WTC11 (cell line): ENCODE measurements at places on chromosomes 12 and 14. TPM values are rescaled to one million over a fixed set of nuclear protein-coding genes. Genes with fewer than 3 reads are reported as not detected.

- H3K4me3 ChIP-seq: no peak overlapping the region
- DNase-seq: peak; percentile 13
- H3K27ac ChIP-seq: no peak overlapping the region
- no peaks in the 10 kb centered on the region for H3K36me3 ChIP-seq
- H3K4me1 ChIP-seq: peaks cover 26% of the 10 kb centered on the region
Observed at GRCh38 chr12:15428632-15429031, 106.3 kb downstream of the PTPRO start.

DNA sequence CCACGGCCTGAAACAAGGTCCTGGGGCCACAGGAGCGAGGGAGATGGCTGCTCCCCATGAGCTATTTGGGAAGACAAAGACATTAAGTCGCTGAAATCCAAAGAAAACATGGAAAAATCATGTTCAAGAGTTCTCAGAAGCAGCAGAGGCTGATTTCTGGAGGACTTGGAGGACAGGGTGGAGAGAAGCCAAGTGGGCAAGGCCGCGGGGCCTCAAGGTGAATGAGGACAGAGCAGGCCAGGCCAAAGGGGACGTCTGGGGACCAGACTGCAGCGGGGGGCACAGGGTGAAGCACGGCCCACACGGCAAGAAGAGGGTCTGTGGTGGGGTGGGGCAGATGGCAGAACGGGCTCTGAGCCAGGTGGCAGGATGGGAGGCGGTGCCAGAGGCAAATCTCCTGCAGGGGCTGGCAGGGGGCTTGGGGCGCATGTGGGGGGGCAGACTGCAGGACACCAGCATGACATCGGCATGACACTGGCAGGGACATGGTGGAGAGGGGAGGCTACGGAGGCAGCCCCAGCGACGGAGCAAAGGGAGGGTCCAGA lies 48.9 kb downstream of the RNF34 start:
- peaks cover 17% of the 10 kb centered on the region for H3K36me3 ChIP-seq
- DNase-seq: no peak
- peak overlapping the region; percentile 82 for H3K27ac ChIP-seq
- no peak overlapping the region for H3K4me3 ChIP-seq
- peaks cover 6% of the 10 kb centered on the region for H3K4me1 ChIP-seq

DNA sequence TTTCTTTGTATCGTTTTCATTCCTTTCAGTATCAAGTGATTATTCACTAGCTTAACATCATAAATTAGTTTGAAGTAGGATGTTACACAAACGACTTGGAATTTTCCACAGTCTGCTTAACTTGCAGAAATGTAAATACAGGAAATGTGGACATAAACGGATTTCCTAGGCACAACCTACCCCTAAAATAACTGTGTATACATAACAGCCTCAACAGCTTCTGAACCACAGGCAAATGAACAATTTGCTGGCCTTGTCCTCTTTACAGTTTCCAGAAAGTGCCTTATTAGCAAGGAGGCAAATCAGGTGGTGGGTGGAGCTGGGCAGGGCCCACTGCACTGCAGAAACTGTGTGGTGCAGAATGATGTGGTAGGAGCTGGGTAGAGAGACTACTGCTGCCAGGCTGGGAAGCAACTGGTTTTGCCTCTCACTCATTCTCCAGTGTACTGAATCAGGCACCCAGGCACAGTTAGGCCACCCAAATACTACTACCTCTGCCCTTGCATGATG lies 14.1 kb downstream of the DRAM1 start:
- H3K4me1 ChIP-seq: peaks cover 9% of the 10 kb centered on the region
- H3K27ac ChIP-seq: no peak overlapping the region
- DNase-seq: no peak

MAP1LC3B2 gene
- 2.2 to 3.0 TPM (median 2.5 TPM) in 3 replicates for total RNA-seq

- 0 out of 2 replicates have a peak, but pooled peaks cover 5% of the 10 kb centered on the region for H3K36me3 ChIP-seq
Observed at GRCh38 chr12:44019118-44019517, 183.2 kb downstream of the TMEM117 start.

SMCO2 gene
- total RNA-seq: 0.32 to 0.71 TPM (median 0.52 TPM) in 3 replicates

DNA sequence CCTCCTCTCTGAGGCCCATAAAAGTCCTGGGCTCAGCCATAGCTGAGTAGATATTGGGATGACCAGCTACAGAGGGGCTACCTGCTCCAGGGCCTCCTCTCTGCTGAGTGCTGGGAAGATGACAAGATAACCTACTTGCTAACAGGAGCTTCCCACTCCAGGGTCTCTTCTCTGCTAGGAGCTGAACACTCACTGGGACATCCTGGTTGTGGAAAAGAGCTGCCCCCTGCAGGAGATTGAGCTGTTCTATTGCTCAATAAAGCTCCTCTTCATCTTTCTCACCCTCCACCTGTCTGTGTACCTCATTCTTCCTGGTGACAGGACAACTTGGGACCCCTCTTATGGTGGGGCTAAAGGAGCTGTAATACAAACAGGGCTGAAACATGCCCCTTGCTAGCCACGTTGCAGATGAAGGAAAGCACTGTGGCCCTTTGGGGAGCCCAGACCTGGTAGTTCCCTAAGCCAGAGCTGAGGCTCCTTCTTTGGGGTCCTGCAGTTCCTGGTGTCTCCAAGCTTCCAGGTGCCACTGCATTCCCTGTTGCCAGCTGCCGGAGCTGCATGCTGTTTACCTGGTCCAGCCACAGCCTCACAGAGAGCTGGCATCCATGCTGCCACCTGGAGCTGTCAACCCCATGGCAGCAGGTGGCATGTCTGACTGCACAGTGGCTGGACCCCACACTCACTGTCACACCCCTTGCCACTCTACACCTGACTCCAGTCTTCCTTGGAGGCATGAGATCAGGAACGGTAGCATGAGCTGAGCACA lies 598.5 kb upstream of the LMO3 start:
- no peak overlapping the region for H3K27ac ChIP-seq
- H3K4me3 ChIP-seq: no peak overlapping the region
- H3K4me1 ChIP-seq: peaks cover 11% of the 10 kb centered on the region
- H3K36me3 ChIP-seq: no peaks in the 10 kb centered on the region
- DNase-seq: peak; percentile 14

DNA sequence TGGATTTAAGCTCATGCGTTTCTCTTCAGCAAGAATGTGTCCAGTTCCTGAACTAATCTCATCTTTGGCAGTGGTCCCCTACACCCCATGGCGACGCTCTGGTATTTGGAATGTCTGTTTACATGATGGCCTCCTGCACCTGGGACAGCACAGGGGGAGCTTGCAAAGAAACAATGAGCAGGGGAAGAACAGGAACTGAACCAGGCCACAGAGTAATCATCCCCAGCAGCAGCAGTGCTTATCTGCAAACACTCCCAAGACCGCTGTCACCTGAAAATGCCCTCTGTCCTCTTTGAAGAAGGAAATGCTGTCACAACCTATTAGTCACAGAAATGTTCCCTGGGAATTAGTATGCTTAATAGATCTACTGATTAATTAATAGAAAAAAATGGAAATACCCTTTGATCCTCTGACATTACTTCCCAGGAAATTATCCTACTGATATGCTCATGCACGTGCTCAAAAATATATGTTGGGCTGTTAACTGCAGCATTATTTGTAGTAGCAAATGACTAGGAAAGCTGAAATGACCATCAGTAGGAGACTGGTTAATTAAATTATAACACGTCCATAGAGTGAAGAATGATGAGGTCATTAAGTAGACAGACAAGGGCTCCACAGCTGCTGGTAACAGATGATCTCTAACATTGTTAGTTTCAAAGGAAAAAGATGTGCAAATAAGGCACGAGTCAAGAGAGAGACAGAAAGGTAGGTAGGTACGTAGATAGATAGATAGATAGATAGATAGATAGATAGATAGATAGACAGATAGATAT lies 279.3 kb upstream of the FLRT2 start:
- peaks cover 2% of the 10 kb centered on the region; the same call in 1 of the 2 replicates for H3K36me3 ChIP-seq
- no peak overlapping the region for H3K4me3 ChIP-seq
- no peaks in the 10 kb centered on the region for H3K27me3 ChIP-seq
- H3K4me1 ChIP-seq: peaks cover 25% of the 10 kb centered on the region
- H3K27ac ChIP-seq: peak overlapping the region; percentile 91; the same call in 1 of the 2 replicates

DNA sequence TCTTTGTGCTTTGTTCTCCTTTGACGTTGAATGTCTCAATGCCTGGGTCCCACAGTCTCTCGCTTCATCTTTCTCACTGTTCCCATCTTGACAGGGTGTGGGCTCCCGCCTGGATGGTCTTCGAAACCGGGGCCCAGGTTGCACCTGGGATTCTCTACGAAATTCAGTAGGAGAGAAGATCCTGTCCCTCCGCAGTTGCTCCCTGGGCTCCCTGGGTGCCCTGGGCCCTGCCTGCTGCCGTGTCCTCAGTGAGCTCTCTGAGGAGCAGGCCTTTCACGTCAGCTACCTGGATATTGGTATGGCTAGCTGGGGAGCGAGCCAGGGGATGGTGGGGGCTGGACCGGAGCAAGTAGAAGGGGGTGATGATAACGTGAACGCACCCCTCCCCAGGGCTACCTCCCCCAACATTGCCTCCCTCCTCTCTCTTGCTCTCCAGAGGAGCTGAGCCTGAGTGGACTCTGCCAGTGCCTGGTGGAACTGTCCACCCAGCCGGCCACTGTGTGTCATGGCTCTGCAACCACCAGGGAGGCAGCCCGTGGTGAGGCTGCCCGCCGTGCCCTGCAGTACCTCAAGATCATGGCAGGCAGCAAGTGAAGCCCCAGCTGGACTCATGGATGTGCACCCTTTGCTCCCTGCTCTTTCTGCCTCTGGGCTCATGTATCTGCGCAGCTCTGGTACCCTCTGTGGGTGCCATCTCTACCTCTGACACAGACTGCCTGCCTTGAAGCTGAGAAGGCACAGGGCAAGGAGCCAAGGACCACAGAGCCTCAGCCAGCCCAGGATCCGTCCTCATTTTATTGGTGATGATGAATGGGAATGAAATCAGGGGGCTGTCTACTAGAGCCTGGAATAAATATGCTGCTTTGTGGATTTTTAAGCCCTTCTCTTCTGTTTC lies 1.5 kb downstream of the NPFF start:
- no peak overlapping the region for H3K27ac ChIP-seq
- H3K4me1 ChIP-seq: peaks cover 12% of the 10 kb centered on the region
- DNase-seq: no peak
- H3K36me3 ChIP-seq: peaks cover 21% of the 10 kb centered on the region
- H3K4me3 ChIP-seq: no peak overlapping the region

- no peak overlapping the region for H3K4me3 ChIP-seq
- no peak overlapping the region for H3K27ac ChIP-seq
- no peaks in the 10 kb centered on the region for H3K27me3 ChIP-seq
Observed at GRCh38 chr12:69657376-69658137, 41.5 kb downstream of the BEST3 start.
